ENCODE measurements at places on chromosomes 5 and 9.

- DNase-seq: peak; percentile 59
These were observed 23.9 kb downstream of the GTF3C4 start for GRCh38 chr9:132694144-132694543.

- DNase-seq: no peak
These were observed 53.8 kb downstream of the CD180 start for GRCh38 chr5:67142816-67143215.

GRCh38 chr5:16120579-16120978 lies 59.0 kb downstream of the MARCHF11 start:
- DNase-seq: no peak

GRCh38 chr5:126744836-126745235 lies 32.1 kb upstream of the LMNB1 start:
- DNase-seq: no peak

- DNase-seq: no peak
These were observed 1047.1 kb downstream of the PTPRD start for GRCh38 chr9:9565700-9566099.

DNA sequence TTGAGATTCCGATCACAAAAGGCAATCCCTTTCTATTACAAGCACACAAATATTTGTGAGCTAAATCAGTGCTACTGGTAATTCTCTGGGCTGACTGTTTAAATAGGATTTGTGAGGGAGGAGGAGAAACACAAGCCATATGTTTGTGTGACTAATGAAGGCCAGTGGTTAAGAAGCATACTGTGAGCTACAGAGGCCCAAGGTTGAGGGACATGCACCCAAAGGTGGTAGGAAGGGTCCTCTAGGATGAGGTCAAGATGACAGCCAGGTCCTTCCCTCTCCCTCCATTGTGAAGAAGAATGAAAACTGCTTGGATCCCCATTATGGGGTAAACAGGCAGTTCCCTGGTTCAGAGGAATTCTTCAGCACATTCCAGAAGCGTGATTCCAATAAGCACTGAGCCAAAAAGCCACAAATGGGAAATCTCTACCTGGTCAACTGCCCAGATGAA lies 83.9 kb downstream of the SPOCK1 start:
- no peak for DNase-seq

DNA sequence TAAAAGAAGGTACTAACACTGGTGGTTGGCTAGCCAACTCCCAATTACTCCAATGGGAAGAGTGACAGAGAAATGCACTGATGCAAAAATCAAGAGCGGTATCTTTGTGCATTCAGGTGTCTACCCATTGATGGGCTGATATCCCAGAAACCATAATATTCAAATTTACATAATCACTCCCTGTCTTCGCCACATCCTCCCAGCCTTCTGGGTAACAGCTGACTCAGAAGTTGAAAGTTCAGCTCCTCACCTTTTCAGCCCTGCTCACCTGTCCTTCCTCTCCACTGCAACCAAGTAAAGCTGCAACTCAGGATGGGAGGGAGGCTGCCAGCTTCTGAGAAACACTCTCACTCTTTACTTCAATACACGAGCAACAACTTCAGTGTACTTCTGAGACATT lies 6.9 kb downstream of the SUSD1 start:
- no peak for DNase-seq

- no peak for DNase-seq
These were observed 232.2 kb downstream of the DENND1A start for GRCh38 chr9:123697686-123698085.

DNA sequence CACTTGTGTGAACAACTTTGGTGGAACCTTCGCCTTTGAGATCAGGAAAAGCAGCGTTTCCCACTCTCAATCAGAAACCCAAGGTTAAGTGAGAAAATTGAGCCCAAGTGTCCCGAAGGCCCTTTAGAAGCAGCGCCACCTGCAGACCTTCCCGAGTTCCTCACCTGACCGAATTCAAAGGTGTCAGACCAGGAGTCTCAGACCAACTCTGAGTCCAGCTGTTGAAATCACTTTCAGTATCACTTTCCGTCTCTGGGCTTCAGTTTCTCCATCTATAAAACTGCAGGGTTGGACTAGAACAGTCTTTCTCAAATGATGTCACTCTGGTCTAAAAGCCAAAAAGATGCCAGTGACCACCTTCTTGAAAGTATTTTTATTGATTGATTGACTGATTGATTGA lies 31.7 kb upstream of the GRHPR start:
- no peak for DNase-seq

- no peak for DNase-seq
These were observed 592.9 kb downstream of the SEMA5A start for GRCh38 chr5:8953016-8953415.

DNA sequence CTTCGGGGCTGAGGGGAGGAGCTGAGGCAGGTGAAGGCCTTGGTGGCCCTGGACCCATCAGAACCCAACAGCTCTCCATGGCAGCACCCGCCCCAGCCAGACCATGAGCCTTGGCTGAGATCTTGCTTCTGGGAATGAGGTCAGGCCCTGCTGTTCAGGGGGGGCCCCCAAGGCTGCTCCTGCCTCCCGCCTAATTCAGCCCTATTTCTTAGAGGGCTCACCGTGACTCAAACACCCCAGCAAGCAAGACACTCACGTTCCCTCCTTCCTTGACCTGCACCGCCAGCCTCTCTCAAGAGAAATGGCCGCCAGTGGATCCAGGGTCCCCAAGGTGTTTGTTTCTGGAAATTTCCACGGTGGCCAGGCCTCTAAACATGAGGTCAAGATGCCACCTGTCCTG lies 61.4 kb upstream of the PPP1R26 start:
- no peak for DNase-seq

DNA sequence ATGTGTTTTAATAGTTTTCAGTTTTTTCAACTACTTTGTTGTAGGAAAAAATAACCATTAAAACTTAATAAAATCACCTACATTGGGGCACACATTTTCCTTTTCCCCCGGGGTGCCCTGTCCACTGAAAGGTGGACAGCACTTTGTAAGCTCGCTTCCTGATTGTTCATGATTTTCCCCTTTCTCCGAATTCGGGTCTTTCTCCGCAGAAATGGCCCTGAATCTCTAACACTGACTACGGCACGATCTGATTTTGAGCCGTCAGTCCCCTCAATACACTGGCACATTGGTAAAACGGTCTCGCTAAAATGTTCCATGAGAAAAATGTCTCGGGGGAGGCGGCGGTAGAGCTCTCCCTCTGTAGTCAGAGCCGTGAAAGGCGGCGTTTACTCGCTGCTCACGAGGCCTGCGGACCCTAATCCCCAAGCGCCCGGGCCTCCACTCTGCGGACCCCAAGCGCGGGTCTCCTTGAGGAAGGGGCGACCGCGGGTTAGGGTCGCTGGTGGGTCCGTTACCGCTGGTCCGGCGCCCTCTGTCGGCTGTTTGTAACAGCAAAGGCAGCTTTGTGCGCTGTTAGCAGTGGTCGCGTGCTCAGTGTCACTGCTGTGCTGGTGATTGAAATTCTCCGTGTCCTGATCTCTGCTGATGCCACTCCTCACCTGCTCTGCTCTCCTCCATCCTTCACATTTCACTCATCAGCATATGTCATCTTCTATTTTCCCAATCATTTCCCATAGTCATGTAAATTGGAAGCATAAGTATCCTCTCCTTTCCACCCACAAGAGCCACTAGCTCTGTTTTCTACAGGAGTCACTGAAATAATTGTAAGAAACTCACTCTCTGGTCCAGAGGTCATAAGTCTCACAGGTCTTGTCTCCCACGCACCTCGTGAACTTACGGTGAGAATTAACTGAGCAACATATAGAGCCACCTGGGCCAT lies 10.8 kb upstream of the IFNA2 start:
- DNase-seq: peak; percentile 62

DNA sequence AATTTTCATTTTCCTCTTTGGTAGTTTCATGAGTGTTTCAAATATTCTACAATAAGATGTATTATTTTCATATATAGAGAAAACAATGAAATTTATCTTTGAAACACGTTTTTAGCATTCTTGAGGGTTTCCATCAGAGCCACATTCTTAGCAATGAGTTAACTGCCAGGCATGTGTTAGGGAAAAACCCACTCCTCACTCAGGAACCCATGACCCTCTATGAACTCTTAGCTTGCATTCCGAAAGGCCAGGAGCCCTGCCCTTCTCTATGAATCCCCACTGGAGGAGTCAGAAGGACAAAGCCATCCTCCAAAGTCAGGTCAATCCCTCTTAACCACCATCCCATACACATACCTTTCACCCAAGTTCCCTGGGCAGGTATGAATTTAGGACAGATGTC lies 57.5 kb downstream of the ADAMTS12 start:
- no peak for DNase-seq

DNA sequence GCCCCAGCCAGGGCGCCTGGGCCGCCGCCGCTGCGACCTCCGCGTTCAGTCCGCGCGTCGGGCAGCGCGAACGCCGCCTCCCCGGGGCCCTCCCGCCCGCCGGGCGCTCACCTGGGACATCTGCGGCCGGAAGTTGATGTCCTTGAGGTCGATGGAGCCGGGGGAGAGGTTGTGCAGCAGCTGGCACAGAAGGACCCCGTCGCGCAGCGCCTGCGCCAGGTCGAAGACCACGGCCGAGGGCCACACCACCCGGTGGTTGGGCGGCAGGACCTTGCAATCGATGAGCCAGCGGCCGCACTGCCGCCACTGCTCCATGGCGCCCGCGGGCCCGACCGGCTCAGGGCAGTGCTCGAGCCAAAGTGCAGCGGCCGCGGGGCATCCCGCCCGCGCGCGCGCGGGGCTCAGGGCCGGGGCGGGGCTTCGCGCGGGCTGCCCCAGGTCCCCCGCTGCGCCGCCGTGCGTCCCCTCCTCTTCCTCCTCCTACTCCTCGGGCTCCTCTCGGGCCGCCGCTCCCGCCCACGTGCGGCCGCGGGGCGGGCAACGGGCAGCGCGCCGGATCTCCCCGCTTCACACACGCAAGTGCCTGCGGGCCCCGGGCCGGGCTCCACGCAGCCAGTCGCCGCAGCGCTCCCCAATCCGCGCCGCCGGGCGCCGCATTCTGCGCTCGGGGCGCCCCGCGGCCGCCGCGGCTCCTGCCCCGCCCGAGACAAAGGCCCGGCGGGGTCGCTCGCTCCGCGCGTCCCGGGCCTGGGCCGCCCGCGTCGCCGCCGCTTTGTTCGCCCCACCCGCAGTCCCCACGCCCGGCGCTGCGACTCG lies at the start of gene VAV2:
VAV2 (minus strand) TSS at position 361 of the 816 bp plus-strand sequence; CDS start at position 315, 46 bp downstream.
- peak; percentile 72 for DNase-seq

- DNase-seq: no peak
These were observed 171.6 kb upstream of the PPP1R2B start for GRCh38 chr5:156678484-156678883.

GRCh38 chr9:96436063-96436455 lies 13.9 kb upstream of the HABP4 start:
- no peak for DNase-seq

DNA sequence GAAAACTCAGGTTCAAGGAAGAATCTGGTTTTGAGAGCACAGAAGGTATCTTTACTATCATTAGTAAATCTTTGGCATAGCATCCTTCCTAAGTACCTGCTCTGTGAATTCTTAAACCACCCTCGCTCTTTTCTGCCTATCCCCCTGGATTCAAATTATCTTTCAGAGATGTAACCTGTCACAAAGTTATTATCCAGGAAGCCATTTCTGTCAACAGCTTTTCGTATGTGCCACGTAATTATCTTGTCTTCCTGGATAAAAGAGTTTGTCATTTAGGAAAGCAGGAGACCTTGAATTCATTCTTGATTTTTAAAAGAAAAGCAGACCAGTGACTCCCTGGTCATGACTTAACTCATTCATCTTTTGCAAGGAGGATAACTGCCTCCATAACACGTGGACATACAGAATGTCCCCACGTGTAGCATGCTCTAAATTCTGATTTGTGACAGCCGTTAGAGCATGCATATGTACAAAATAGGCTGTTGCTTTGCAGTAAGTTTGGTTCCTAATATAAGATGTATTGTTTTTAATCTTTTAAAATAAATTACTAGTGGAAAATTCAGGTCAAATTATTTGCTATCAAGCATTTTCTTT lies 189.0 kb downstream of the TRIO start:
- no peak for DNase-seq

DNA sequence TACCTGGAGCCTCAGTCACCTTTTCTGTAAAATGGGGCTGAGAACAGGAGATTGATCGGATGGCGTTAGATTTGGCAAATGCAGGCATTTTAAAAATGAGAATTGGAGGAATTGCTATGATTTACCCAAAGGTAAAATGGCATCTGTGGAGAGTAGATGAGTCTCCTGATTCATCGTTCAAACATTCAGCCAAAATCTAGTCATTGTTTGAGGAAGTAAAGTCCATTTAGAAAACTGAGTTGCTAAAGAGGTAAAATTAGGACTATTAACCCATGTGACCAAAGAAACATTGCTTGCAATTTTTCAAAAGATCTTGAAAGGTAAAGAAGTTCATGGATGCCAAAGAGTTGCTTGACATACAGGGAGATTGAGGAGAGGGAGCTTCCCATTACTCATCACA lies 69.7 kb downstream of the ZNF462 start:
- no peak for DNase-seq

GRCh38 chr9:114061830-114062474 lies 16.1 kb downstream of the AMBP start:
- peak; percentile 53 for DNase-seq

GRCh38 chr9:80094176-80094771 lies 522.5 kb downstream of the TLE4 start:
- DNase-seq: no peak

GRCh38 chr5:57581772-57582171 lies 99.2 kb upstream of the ACTBL2 start:
- DNase-seq: no peak

DNA sequence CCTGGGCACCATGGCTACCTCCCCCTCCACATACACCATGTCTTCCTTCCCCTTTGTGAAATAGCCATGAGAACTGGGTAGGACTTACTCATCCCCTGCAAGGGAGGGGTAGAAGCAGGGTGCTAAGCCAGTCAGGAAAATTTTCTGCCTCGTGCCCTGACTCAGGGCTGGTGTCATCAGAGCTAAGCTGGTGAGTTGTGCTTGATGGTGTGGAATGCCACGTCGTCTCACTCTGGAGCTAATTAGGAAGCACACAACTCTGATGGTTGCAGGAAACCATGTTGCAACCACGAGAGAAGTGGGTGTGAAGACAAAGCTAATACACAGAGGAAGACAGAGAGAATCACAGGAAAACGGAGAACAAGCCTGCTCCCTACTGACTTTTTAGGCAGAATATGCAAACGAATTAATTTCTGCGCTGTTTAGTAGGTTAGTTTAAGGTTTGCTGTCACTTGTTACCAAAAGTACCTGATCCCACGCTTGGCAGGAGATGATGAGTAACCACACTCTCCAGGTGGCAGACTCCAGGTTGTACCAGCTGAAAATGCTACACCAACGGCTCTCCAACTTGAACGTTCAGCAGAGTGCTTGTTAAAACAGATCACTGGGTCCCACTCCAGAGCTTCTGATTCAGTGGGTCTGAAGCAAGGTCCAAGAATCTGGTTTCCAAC lies 54.5 kb downstream of the STK10 start:
- peak; percentile 95 for DNase-seq

DNA sequence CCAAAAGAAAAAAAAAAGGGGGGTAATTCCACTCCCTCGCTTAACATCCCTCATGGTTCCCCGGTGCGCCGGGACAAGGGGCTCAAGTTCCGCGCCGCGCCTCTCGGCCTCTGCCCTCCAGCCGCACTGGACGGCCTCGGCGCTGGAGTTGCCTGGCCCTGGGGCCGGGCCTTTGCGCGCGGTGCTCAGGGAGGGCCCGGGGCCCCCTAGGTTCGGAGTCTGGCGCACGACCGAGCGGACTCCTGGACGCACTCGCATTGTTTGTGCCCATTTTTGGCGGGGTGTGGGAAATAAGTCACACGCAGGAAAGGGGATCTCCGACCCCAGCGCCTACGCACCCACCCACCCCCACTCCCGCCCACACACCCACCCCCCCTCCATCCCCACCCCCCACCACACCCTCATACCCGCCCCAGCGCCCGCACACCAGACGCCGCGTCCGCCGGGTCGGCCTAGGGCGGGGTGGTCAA lies 381 bp downstream of the MED22 start:
- DNase-seq: peak; percentile 56

GRCh38 chr5:16625096-16625495 lies 8.3 kb upstream of the RETREG1 start:
- DNase-seq: peak; percentile 89
